ENCODE measurements at places on chromosomes 5 and 9.

DNA sequence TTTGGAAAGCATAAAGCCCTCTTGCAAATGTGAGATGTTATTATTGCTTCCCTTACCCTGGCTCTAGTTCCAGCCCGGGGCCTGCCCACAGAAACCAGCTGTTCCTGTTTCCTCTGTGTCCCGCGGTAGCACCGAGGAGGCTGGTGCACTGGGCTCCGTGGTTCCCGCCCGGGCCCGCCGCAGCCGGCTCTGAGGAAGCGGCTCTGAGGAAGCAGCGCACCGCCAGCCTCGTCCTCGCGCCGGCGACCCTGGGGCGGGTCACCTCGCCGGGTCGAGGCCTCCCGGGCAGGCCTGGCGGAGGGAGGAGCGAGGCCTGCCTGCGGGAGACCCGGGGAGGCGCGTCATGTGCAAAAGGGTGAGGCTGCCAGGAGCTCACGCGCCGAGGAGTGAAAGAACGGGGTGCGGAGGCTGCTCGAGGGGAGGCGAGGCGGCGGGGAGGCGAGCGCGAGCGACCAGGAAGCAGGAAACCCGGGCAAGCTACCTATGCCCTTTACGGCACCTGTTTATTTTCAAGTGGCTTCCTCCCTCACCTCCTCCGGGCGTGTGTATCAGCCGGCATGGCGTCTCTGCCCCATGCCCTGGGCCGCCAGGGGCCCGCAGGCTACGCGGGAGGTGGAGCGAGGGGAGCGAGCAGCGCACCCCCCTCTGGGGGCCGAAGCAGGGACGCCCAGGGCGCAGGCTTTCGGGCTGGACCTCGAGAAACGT, 61.3 kb upstream of the MEGF10 start:
- peak; percentile 12 for DNase-seq

DNA sequence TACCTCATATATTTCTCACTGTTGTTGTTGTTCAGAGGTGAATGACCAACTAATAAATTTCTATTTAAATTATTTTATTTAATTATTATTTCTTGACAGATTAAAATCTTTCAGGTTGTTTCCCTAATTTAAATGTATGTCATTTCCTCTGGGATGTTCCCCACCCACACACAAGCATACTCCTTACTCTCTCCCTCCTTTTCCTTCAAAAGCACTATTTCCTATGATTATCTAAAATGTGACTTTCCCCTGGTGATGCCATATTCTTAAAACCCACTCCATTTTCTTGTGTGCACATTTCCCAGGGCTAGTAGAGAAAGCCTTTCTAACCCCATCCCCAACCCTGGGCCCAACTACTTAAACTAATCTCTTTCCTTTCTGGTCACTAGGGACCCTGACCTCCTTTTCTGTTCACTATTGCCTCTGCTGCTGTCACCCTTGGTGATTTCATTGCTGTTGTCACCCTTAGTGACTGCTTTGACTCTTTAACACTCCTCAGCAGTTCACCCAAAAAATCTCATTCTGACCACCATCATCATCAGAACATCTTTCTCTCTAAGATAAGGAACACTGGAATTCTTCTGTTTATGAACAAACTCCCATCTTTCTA, 16.8 kb downstream of the IL33 start:
- DNase-seq: no peak

DNA sequence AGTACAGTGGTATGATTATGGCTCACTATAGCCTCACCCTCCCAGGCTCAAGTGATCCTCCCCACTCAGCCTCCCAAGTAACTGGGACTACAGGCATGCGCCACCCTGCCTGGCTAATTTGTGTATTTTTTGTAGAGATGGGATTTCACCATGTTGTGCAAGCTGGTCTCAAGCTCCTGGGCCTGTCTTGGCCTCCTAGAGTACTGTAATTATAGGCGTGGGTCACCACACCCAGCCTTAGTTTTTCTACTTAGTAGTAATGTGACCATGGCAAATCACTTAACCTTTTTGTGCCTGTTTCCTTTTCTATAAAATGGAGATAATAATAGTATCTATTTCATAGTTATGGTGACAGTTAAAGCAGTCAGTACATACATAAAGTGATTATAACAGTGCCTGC, 22.2 kb downstream of the GLE1 start:
- DNase-seq: no peak

GRCh38 chr9:4979239-4979638, 5.8 kb upstream of the JAK2 start:
- DNase-seq: no peak

DNA sequence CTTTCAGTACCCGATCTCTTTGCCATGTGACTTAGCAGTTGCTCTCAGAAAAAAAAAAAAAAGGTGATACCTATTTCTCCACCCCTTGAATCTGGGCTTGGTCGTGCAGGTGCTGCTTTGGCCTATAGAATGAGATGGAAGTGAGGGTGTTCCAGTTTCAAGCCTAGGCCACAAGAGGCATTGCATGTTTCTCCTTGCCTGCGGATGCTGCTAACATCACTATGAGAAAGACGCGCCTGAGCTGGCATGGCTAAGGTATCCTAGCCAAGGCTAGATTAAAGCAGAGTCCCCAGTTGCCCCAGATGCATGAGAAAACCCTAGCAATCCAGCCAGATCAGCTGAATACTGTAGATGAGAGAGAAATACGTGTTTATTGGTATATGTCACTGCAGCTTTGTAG, 14.7 kb upstream of the CSF1R start:
- DNase-seq: no peak

DNA sequence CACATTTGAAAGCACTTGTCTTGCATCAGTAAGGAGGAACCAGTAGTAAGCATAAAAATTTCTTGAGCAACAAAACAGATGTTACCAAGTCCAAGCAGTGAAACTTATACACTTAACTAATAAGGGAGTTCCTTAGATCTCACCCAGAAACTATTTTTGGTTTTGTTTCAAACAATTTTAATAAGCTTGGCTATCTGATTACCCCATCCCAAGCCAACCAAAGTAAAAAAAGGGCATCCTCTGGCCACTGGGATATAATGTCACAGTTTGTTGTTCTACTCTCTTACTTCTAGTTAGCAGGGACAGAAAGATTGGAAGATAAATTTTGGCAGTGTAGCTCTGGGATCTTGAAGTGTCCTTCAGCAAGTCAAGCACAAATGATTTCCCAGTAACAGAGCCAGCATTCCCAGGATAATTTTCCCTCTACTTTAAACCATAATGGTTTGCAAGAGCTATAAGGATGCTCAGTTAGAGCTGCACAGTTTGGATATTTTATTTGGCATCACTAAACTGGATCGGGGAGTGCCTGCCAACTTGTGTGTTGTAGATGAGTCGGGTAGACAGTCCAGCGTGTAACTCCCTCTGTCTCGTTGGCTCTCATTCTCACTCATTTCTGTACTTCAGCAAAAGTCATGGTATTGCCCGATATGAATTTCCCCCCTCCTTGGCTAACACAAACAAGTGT, 161.9 kb upstream of the HMHB1 start:
- no peak for DNase-seq

DNA sequence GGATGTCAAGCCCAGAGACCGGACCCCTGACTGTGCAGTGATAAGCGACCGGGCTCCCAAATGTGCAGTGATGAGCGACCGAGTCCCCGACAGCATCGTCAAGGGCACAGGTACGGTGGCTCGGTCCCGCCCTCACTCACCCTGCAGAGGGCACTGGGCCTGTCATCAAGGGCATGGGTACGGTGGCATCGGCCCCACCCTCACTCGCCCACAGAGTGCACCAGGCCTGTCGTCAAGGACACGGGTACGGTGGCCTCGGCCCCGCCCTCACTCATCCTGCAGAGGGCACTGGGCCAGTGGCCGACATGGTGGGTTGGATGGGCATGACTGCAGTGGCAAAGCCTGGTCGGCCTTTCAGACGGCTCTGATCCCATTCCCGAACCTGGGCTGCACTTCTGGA, 9.7 kb upstream of the LRRC14B start:
- DNase-seq: no peak

- no peak for DNase-seq
Observed at GRCh38 chr9:130499804-130500263, 55.1 kb downstream of the ASS1 start.

DNA sequence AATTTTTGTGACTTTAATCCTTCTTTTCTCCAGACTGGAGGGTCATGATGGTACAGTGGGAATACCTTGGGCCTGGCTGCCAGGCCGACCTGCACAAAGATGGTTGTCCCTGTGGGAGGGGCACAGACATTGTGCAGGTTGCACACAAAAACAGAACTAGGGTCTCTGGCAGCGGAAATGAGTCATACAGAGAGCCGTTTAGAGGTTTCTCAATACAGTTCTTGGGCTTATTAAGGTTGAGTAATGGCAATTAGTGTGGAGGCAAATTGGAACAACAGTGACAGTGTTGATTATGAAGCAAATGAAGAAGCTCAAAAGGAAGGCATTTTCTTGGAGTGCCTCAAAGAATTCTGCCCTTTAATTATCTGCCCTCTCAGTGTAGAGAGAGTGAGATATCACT, 173.6 kb downstream of the TENT4A start:
- no peak for DNase-seq

DNA sequence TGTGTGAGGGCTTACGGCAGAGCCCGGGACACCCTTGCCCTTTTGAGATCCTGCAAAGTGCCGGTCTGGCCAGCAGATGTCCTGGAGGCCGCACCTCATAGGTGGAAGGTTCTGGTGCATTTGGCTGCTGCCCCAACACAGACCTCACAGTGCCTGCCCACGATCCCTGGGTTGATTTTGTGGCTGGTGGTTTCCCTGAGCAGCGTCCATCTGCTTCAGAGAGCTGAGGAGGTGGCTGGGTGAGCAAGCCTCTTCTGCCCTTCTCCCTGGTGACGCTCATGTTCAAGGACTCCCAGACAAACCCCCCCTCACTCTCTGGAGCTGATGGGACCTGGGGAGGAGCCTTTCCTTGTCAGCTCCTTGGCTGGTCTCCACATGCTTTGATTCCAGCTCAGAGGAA, 18.9 kb downstream of the BNIP1 start:
- no peak for DNase-seq

GRCh38 chr9:88025411-88026117, 51.2 kb upstream of the CDK20 start:
- no peak for DNase-seq

GRCh38 chr5:113771483-113771882, 258.0 kb downstream of the YTHDC2 start:
- DNase-seq: no peak

DNA sequence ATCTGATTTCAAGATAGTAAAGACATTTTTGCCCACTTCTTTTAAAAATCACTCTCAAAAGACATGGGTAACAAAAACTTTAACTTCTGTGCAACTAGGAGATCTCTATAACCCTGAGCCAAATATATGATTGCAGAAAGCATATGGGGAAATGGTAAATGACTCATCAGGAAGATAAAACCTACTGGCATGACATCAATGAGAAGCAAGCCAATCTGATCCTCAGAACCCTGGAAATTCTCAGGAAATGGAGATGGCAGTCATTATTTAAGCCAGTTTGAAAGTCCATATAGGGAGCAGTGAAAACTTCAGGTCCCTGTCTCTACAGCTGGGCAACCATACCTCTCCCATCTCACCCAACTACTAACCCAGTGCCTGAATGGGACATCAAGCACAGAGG, 249.7 kb upstream of the NREP start:
- DNase-seq: no peak

DNA sequence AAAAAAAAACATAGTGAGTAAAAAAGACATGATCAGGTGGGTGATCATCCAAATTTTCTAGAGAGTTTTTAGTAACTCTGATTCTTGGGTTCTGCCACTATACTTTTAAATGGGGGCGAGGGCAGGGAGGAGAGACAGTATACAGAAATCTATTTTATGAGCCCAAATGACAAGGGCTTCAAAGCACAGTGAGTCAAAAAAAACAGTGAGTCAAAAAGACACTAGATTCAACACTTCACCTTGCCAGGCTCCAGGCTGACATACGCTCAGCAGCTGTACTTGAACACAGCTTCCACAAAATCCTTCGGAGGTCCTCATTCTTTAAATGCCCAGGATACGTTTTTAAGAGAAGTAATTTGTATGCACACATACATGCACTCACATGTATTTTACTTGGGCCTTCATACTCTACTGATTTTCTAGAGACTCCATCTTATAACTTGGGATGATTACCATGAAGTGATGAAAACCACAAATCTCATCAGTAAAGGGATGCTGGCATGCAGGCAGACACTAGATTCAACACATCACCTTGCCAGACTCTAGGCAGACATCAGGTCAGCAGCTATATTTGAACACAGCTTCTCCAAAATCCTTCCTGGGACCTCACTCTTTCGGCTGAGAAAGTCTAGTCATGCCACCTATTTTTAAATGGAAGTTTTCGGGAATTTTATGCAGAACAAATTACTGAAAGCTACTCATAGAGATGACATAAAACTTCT, 28.8 kb downstream of the NR3C1 start:
- no peak for DNase-seq

DNA sequence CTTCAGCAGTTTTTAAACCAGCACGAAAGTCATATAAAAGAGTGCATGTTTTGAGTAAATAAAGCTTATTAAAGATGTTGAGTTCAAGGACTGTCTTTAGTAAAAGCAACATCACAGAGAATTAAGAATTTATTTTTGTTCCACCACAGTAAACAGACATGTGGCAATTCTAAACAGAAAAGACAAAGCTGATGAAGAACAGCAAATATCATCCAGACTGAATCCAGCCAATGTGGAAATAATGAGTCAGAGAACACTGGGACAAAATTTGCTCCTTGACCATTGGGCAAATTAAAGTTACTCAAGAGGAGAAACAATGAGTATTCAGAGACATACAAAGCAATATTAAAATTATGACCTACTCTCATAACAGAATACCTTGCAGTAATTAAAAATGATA, 28.8 kb downstream of the OR2K2 start:
- DNase-seq: no peak

DNA sequence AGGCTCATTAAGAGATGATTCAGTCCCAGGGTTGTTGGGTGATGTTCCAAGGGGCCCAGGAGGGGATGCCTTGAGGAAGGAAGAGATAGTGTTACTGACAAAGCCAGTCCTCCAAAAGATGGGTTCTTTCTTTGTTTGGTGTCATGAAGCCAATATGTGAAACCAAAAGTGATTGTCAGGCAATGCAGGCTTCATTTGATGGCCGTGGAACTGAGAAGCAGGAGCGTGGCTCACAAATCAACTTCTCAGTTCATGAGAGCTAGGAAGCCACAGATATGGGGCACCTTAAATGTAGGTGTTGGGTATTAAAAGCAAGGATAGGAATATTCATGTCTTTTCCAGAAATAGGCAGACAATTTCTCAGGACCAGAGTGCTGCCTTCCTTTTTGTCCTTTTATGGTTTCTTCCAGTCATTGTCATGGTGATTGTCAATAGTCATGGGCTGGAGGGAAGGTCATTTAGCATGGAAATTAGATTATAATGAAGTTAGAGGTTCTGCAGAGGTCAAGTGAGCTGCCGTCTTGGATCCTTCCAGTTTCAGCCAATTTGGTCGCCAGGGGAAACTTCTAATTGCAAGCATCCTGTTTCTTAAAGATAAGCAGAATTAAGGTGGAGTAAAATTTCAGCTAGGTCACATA, 393.0 kb downstream of the NTRK2 start:
- DNase-seq: no peak

- DNase-seq: no peak
Observed at GRCh38 chr5:123540534-123540933, 28.6 kb downstream of the CSNK1G3 start.

DNA sequence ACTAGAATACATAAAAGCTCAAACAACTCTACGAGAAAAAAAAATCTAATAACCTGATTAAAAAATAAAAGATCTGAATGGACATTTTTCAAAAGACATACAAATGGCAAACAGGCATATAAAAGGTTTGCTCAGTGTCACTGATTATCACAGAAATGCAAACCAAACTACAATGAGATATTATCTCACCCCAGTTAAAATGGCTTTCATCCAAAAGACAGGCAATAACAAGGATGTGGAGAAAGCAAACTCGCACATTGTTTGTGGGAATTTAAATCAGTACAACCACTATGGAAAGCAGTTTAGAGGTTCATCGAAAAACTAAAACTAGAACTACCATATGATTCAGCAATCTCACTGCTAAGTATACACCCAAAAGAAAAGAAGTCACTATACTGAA, 20.8 kb downstream of the UGT3A2 start:
- no peak for DNase-seq

Data from NCI-H1092 treated with DMSO at 0.1 percent for 48 hours (cell line).